Activated CD4-positive, CD25-positive, alpha-beta regulatory T cell (primary cell): ENCODE measurements at places on chromosomes 11 and 22.

DNA sequence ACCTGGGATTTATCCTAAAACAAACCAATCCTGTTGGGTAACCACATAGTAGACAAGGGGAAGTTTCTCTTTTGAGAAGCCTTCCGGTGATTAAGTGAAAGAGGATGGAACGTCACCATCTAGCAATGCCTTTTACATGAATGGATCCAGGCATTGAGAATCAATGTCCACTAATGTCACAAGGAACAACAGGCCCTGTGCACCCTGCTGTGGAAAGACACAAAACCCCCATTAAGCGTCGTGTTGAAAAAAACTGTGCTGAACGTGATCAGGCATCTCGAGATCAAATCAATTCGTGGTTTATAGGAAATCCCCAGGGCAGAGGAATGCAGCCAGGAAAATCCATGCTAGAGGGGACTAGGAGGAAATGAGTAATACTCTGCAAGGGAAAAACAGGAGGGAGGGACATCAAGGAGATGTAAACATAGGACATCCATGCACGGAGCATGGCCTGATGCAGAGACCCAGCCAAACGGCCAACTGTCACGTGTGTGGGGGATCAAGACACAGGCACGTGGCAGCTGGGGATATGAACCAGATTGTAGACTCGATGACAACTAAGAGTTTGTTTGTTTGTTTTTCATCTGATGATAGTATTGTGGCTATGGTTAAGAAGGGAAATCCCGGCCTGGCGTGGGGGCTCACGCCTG lies 38.6 kb upstream of the CARS1 start:
- DNase-seq, result no peak

GRCh38 chr11:115910379-115910778 lies 406.2 kb upstream of the CADM1 start:
- DNase-seq, result no peak

DNA sequence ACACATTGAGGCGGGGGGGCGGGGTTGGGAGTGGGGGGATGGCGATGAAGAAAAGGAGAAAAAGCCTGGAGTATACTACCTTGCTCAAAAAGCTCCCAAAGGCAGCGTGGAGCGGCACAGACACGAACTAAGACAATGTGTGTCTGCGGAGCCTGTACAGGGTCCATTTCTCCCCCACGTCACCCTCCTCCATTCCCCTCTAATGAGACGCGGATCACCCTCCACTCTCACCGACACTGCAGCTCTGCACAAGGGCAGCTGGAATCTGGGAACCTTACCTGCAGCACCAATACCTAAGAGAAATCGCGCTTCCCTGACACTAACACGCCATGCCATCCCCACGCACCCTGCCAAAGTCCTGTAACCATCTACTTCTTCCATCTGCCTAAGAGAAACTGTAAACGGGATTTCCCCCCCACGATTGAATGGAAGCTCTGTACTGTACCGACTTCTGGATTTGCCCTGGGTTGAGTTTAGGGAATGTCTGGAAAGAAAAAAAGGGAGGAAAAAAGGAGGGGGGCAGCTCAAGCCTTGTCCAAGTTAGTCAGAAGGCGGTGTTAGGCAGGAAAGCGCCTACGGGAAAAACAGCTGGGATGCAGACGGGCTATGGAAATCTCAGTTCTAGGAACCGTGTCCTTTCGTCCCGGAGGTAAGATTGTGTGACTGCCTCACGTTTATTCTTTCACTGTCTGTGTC lies 125.7 kb upstream of the C11orf58 start:
- DNase-seq, result no peak

- DNase-seq, result no peak
These were observed 3.8 kb downstream of the SELENOO start for GRCh38 chr22:50204571-50204970.

- no peak for DNase-seq
These were observed 197.9 kb upstream of the ANO3 start for GRCh38 chr11:26134053-26134452.

- no peak for DNase-seq
These were observed 580.3 kb downstream of the BRD1 start for GRCh38 chr22:49247194-49247924.

DNA sequence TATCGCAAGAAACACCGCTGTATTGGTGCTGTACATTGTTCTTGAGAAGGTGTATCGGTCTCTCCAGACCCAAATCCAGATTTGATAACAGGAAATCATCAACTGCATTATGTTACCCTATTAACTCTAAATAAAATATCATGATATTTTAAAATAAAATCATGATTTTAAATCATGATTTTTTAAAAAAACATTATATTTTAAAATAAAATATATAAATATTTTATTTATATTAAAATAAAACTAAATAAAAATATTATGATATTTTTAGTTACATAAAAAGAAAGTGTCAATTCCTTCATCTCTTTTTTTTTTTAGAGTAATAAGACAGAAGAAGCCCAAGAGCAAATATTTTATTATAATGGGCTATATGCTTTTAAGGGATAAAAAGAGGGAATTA lies 27.6 kb downstream of the RBMXL2 start:
- DNase-seq, result no peak

DNA sequence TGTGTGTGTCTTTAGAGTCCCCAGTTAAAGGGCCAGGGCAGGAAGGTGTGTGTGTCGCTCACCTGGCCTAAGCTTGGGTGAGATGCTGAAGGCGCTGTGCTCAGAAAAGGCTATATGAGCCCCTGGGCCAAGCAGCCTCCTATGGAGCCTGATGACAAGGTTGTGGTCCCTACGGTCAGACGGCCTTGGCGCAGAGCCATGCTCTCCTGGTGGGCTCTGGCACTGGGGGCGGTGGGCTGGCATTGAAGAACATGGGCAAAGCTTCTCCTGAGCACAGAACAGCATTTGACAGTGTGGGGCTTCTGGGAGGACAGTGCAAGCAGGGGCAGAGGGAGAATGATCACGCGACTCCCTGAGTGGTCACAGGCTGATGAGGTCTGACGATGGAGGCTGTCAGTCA lies 10.7 kb upstream of the LRRC10B start:
- DNase-seq, result no peak

DNA sequence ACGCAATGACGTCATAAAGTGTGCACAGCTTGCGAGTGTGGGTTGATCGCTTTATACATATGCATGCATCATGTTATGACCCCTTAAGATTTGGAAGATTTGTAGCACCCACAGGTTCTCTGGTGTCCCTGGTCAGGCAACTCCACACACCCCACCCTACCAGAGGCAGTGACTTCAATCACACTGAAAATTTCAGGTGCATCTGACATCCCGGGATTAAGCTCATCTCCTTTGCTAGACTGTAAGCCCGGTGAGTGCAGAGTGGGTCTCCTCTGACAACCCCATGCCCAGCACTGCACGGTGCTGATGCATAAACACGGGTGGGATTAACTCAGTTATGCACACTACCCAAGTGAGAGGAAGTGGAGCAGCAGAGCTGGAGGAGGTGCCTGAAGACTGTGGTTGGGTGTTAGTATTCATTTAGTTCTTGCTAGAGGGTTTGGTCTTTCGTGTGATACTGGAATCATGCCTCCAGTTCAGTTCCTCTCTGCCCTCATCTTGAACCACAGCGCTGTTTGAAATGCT lies 6.5 kb downstream of the ARSA start:
- DNase-seq, result peak; percentile 19

GRCh38 chr22:27110665-27111451 lies 453.5 kb downstream of the MIAT start:
- DNase-seq, result no peak

GRCh38 chr11:57463671-57464538 lies 3.6 kb downstream of the RTN4RL2 start:
- DNase-seq, result no peak

GRCh38 chr11:76701294-76702040 lies 30.9 kb upstream of the LRRC32 start:
- DNase-seq, result no peak

DNA sequence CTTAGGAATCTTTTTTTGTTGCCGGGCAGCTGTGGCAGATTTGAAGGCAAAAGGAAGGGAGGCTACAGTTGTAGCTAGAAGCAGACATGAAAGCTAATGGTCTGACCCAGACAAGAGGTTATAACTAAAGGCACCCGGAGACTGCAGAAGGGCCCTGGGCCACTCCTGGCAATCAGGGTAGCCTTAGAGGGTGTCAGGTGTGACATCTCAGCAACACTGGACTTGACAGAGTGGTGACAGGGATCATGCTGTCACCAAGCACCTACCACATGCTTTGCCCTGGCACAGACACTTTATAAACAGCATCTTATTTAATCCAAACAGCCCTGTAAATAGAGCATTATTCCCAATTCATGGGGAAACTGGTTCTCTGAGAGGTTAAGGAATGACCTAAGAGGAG lies 25.7 kb downstream of the TUB start:
- DNase-seq, result no peak

GRCh38 chr11:2186669-2187279 lies 15.2 kb upstream of the TH start:
- no peak for DNase-seq

DNA sequence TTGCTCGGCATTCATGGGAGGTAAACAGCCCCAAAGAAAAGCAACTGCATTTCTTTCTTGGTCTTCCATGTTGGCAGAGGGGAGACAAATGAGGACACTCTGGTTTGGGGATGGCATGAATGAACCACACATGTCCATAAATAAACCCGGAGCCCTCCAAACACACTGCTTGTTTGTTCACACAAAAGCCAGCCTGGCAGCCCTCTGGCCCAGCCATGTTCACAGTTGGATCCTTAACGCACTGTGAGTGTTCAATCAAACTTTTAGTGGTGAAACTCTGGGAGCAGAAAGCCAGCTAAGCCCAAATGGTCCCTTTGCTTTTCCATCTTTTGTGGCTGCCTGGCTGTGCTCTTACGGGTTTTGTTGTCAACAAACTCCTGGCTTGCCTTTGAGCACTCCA lies 336.8 kb downstream of the CADM1 start:
- no peak for DNase-seq

- no peak for DNase-seq
These were observed 3.0 kb downstream of the TSPAN18 start for GRCh38 chr11:44729713-44730112.

DNA sequence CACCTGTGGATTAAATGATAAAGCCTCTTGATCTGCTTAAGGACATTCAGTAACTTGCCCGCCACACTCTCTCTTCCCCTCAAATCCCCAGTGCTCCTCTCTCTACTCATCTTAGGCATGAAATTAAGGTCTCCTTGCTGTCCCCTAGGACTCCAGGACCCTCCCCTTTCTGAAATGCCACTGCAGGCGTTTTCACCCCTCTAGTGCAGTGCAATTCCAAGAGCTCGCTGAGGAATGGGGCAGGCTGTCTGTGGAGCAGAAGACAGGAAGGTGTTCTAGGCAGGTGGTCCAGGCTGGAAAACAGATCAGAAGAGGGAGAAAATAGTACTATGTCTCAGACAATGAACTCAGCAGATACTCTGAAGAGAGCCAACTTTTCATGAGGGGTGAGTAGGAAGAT lies 55.8 kb upstream of the ARHGAP42 start:
- DNase-seq, result no peak
